AG04450 (cell line): ENCODE measurements at places on chromosomes 5 and 9.
A peak's percentile ranks its signal among the peaks of the same experiment; 100 is the strongest.

GRCh38 chr9:15086778-15087324 lies 176.6 kb upstream of the FREM1 start:
- DNase-seq = no peak

- DNase-seq = peak; percentile 26
These were observed 13.8 kb downstream of the TSPAN17 start for GRCh38 chr5:176660860-176661641.

DNA sequence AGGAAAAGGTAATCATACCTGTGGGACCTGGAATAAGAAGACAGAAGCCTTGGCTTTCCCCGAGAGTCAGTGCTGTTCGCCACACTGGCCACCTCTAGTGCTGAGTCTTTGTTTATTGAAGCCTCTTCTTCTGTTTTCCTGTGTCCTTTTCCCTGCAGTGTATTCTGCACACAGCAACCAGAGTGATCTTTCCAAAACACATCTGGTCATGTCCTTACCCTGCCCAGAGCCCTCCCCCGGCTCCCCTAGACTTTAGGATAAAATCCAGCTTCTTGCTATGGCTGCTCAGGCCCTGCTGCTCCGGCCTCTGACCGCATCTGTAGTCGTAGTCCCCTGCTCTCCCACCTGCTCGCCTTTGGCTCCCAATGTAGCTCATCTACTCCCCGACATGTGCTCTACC lies 28.3 kb downstream of the GALNT10 start:
- DNase-seq = no peak

DNA sequence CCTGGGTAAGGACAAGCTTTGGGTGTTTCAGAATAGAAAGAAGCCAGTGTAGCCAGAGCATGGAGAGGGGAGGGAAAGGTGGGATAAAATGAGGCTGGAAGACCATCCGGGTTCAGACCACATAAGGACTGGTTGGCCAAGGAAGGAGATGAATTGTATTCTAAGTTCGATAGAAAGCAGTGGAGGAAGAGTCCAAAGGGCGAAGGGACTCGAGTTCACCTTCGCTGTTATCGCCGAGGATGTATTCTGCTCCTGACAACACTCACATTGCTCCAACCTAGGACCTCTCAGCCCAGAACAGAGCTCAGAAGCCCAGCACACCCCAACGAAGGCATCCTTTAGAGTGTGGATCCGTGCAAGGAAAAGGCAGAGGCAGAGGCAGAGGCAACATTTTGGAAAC lies 133.1 kb upstream of the EPB41L4A start:
- no peak for DNase-seq

GRCh38 chr9:81416476-81417298 lies 272.7 kb downstream of the TLE1 start:
- no peak for DNase-seq
